ENCODE measurements at places on chromosomes 4 and X.

DNA sequence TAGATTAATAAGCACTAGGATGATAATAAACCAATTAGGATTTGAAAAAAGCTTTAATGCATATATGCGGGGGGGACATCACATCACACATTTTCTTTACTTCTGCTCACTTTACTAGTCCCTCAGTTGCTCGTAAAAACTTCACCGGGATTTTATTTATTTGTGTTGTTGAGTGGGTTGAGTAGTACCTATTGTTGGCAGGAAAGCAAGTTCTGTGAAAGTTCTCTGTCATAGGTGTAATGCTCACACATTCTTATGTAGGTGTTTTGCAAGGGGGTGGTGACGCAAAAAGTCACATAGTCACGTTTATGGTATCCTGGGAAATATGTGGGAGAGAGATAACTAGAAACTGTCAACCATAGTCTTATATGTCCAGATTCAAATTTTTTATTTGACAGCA lies 65.3 kb downstream of the PDLIM5 start:
- no peak for DNase-seq

DNA sequence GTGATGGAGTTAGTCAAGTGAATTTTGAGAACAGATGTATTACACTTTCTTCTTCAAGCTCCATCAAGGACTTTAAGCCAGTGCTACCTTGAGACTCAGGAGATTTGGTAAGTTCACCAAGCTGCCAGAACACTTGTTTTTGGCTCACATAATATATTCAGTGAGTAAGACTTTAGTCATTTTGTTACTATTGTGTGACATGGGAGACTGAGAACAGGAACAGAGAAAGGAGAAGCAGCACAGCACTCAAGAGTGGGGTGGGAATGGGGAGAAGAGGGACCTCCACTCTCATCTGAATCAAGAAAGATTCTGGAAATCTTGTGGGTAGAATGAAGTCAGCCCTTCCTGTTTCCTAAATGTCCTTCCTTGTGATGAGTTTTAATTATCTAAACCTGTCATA lies 87.3 kb upstream of the TET2 start:
- no peak for DNase-seq

GRCh38 chr4:31104577-31104976 lies 384.4 kb downstream of the PCDH7 start:
- DNase-seq = no peak

DNA sequence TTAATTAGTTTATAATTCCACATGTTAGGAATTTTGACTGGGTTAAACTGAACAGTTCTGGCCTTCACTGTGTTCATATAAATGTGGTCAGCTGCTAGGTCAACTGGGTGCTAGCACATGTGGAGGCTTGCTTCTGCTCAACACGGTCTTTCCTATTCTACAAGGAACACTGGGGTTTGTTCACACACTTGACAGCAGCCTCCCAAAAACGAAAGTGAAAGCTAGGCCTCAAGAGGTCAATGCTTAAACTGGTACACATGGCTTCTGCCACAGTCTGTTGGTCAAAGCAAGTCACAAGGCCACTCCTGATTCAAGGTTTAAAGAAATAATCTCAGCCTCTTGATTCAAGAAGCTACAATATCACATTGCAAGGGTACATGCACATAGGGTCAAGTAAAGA lies 126.5 kb downstream of the QDPR start:
- no peak for DNase-seq

GRCh38 chr4:25160714-25161592 lies 704 bp upstream of the SEPSECS start:
- no peak for DNase-seq

DNA sequence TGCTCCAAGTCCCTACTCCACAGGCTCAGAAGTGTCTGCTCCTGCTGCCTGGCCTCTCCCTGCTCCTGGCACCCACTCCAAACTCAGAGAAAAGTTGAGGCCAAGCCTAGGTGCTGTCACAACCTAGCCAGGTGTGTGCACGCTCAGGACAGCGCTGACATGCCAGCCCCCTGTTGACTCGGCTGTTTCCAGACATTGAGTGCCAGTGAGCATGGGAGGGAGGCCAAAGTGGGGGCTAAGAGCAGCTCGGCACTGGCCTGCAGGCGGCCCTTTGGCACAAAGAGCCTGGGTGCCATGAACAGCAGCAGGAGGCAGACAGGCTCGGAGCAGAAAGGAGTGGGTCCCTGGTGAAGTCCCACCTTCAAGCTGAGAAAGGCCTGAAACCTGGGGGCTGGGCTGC lies 79.6 kb upstream of the DDX60 start:
- no peak for DNase-seq

- DNase-seq = no peak
Observed at GRCh38 chr4:11566444-11567022, 137.8 kb upstream of the HS3ST1 start.

DNA sequence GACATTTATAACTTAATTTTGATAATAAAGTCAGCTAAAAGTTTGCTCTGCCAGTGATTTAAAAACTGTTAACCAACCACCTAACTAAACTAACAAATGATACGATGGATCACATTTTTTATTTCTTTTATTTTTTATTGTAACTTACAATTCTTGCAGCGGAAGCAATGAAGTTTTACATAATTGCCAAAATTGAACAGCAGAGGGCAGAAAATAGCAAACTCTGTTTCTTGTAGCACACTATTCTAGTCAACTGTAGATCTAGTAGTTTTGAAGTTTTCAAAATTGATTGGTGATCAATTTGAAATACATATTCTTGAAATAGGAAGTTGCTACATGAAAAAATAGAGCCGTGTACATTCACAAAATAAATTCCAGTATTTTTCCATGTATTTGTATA lies 2.8 kb upstream of the GRIA2 start:
- DNase-seq = no peak

- no peak for DNase-seq
Observed at GRCh38 chr4:151034829-151035228, 19.7 kb upstream of the LRBA start.

DNA sequence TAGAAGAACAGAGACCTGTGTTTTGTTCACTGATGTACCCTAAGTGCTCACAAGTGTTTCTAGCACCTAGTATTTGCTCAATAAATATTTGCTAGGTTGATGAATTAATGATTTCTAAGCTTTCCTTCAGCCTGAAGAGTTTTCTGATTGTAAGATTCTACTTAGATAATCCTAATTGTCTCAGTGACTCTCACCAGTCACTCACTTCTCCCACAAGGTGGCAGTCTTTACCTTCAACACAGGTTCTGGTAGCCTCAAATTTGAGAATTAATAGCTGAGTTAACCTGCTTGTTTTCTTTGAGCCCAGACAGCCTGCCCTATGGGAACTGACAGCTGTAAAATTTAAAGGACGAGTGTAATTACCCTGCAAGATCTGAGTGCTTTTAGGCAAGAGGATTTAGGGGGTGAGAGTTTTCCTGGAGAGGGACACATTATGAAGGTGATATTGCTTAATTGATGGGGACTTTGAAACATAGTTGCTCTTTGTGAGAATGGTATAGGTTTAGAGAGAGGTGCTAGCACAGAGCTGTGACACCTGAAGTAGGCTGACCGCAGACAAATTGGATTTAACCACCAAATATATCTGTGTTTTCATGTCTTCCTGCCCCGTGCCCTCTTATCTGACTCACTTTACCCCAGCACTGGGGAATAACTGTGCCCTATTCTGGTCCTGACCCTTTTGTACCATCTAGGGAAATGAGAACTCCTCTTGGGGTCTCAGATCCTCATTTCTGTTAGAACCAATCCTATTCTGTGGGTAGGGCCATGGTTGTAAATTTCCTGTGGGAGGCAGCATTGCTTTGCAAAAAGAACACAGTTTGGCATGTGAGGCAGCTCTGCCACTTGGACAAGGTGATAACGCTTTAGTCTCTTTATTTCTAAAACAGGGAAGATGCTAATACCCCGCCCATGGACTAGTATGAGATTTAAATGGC lies 27.7 kb downstream of the CD38 start:
- DNase-seq = peak; percentile 18

DNA sequence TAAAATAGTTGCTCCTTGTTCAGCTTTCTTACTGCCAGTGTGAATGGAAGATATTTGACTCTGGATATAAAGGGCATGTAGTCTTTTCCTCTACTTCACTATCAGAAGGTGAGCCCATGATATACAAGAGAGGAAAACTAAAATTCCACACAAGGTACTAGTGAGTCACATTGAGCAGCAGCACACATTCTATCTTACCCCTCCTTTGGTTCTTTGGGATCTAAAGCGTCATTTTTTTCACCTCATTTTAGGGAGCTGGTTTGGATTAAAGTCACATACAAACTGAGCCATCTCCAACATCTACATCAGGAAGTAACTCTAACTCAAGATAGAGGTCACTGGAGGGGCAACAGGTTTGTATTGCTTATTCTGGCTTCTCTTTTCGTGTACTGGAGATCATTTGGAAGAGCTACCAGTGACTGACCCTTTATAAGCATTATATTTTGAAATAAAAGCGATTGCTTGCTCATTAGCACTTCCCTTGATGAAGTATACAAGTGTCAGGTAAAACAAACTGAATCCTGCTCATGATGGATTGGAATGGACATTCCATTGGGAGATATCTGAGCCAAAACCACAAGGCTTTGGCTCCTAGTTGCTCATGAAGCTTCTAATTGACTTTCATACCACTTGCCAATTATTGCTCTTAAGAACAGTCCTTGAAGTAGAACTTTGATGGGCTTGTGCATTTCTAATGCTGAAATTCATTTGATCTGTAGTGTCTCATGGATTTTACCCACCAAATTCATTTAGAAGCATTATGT lies 124.1 kb downstream of the SPCS3 start:
- DNase-seq = no peak

DNA sequence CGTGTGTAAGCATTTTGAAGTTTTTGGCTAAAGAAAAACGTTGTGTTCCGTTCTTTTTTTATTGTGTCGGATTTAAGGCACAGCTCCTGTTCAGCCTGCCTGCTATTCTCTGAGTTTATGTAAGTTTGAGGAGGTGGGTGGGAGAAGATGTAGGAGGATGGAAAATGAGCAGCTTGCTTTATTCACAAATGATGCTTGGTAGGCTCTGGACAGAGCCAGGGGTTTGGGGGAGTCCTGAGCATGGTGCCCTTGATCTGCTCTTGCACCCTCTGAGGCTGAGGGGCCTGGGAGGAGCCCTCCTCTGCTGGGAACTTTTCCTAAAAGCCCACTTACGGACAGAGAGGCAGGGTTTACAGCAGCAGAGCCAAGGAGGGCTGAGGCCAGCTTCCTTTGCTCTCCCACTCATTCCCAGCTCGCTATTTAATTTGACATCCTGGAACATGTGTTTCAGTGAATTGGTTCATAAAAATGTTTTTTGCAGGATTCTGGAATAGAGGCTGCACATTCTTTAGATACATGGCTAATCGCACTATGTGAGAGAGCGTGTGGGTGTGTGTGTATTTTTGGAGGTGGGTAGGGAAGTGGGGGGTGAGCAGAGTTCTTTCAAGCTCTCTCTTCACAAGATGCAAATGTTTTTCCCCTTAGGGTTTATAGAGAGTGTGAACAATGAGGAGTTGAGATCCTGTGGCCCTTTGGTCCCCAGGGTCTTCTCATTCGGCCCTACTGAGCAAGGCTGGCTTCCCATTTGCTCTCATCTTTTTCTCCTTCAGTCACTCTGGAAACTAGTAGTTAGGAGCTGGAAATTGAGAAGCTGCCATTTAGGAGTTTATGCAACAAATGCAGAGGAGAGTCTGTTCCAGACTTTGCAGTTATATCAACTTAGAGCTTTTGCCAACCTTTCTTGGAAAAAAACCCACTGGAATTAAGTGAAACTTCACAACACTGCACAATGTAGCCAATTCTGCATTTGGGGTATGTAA lies 32.1 kb downstream of the TMEM131L start:
- DNase-seq = no peak

- DNase-seq = no peak
Observed at GRCh38 chr4:42159271-42160001, 7.0 kb upstream of the BEND4 start.

DNA sequence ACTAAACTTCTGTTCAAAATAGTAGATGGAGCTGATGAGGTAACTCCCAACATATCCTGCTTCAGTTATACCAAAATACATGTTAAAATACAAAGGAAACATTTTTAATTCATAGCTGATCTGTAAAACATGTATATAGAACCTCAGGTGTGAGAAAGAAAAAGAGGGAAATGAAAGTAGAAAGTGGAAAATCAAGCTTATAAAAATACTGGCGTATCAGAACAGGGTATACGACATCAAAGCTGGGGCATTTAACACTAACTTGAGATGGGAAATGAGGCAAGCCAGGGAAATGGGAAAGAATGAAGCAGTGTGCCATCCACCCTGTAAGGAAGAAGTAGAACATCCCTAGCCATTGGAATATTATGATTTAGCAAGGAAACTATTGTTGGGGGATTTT lies 767.5 kb downstream of the DMD start:
- DNase-seq = no peak

DNA sequence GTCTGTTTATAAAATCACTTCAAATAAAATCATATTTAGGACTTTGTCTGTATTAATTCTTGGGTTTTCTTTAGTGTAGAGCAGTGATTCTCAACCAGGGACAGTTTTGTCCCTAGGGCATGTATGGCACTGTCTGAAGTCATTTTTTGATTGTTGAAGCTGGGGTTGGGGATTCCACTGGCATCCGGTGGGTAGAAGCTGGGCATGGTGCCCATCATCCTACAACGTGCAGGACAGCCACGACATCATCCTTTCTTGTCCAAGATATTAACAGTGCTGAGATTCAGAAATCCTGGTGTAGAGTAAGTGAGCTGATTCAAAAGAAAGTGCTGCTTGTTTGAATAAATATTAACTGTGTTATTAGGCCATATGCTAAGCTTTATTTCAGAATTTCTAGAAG lies 28.6 kb downstream of the DCLK2 start:
- DNase-seq = no peak

GRCh38 chrX:120305531-120306141 lies 5.6 kb downstream of the TMEM255A start:
- DNase-seq = no peak

DNA sequence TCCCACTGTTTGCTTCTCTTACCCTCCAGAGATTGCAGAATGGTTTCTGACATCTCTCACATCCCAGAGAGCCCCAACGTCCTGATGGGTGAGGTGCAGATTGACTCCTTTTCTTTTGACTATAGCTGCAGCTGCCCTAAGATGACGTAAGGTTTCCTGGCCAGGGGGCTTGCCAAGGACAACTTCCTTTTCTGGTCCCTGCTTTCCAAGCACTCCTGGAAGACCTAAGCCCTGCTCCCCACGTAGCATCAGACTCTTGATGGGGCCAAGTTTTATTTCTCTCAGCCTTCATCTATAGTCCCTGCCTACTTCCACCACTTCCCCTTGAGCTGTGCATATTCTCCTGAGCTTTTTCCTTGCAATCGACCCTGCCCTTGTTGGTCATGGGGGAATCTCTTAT lies 497.7 kb downstream of the IDS start:
- no peak for DNase-seq

- no peak for DNase-seq
Observed at GRCh38 chrX:41761702-41762101, 37.7 kb downstream of the GPR82 start.

DNA sequence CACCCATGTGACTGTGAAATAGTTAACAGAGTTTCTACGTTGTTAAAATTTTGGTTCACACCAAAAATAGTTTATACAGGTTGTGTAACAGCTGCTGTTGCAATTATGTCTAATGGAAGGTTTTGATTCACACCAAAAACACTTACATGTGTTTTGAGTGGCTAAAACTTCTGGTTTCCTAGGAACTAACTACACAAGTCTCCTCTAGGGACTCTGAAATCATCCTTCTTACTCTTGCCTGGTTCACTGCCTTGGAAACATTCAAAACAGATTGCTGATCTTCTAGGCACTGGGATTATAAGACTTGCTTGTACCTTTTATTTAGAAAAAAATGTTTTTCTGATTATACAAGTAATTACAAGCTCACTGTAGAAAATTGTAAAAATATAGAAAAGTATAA lies 14.9 kb upstream of the MORC4 start:
- DNase-seq = no peak

GRCh38 chr4:7358100-7358735 lies 76.5 kb downstream of the PSAPL1 start:
- no peak for DNase-seq

Data from NCI-H2107 (cell line).